ENCODE measurements at places on chromosomes 6 and 20.

DNA sequence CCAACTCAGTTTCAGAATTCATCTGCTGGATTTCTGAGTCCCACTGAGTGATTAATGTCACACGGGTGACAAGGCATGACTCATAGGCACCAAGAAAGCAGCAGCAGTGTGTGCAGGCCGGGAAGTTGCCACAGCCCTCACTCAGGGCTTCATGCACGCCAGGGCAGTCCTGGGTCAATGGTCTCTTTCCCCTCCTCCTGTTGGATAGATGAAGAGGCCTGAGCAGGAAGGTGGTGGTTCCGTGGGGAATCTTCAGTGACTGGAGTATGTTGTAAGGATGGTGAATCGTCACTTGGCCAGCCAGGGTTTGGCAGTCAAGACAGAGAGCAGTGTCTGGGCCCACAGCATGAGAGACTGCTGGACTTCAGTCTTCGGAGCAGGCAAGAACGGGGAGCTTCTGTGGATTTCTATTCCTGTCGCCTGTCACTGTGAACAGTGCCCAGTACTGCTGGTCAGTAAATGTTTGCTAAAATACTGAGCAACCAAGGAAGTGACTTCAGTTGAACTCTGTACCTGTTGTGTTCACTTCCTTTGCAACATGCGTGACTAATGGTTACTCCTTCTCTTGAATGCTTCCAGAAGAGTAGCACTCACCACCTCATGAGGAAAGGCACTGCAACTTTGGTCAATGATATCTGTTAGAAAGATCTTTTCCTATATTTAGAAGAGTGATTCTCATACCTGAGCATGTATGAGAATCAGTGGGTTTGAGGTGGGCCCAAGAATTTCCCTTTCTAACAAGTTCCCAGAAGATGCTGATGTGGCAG lies 62.0 kb upstream of the CD93 start:
- no peak for DNase-seq

GRCh38 chr6:24673625-24674024 lies 6.7 kb downstream of the ACOT13 start:
- DNase-seq, result no peak

DNA sequence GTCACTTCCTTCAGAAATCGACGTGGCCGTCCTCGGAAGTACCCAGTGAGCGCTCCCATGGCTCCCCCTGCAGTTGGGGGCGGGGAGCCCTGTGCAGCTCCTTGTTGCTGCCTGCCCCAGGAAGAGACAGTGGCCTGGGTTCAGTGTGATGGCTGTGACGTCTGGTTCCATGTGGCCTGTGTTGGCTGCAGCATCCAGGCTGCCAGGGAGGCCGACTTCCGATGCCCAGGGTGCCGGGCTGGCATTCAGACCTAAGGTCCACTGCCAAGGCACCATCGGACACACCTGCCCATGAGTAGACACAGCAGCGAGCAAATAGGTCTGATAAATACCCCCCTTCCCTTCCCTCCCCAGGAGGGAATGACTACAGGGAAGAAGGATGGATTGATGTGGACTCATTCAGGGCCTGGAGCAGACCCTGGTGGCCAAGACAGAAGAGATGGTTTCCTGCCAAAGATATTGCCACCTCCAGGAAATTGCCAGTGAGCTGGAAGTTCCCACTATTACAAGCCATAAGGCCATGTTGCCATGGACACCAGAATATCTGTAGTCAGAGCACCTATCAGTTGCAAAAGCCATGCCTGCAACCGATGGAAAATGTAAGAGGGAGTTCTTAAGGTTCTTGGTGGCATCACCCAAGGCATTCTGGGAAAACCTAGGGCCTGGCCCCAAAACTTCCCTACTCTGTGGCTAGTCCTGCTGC lies 4.2 kb downstream of the TCF19 start:
- DNase-seq, result no peak

DNA sequence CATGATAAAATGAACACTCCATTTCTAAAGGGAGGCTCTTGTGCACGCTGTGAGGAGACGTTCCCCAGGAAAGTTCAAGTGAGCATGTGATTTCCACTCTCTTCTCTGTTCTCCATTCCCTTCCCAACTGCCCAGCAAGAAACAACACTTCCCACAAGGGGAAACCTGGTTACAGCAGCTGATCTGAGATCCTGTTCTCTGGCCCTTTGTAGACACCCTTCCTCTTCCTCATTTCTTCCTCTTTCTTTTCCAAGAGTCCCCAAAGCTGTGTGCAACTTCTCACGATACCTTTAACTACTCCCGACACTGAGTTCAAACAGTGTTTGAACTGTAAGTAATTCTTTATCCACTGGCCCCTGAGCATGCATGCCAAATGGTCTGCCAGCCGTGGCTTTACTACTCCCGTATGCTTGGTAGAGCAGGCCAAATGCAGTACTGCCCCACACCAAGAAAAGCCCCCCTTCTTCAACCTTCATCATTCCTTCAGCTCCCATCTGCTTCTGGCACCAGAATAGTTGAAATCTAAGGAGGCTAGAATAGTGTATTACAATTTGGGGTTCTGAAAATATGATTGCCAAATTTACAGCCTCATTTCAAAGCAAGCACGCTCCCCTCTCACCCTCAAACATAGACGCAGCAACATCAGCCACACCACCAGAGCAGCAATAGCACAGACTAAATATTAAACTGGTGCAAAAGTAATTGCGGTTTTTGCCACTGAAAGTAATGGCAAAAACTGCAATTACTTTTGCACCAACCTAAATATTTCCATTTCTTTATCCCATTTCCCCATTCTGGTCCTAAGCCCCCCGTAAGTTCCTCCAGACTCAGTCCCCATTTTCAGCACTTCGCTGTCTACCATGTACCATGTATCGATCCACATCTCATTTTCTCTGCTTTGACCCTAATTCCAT lies 4.3 kb downstream of the HLA-DMB start:
- no peak for DNase-seq

DNA sequence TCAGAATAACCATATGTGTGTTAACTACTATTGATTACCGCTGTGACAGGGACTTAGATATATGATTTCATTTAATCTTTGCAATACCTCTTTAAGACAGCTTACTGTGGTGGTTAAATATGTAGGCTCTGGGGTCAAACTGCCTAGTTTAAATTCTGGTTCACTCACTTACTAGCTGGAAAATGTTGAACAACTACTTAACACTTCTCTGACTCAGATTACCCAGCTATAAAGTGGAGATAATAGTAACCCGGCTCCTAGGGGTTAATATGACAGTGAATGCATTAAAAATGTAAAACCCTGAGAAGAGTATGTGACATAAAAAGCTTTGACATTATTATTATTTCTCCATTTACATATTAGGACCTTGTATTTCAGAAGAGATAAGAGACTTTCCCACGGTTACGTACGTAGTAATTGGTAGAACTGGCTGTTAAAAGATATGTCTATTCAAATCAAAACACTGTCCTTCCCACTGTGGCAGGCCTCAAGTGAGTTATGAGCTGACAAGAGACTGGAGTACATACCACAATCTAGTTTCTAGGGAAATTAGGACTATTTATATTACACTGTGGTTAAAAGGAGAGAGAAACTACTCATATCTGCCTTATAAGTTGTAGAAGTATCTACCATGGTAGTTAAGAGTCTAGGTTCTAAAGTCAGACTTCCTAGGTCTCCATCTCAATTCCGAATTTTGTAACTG lies 4.4 kb upstream of the PLCB1 start:
- no peak for DNase-seq

DNA sequence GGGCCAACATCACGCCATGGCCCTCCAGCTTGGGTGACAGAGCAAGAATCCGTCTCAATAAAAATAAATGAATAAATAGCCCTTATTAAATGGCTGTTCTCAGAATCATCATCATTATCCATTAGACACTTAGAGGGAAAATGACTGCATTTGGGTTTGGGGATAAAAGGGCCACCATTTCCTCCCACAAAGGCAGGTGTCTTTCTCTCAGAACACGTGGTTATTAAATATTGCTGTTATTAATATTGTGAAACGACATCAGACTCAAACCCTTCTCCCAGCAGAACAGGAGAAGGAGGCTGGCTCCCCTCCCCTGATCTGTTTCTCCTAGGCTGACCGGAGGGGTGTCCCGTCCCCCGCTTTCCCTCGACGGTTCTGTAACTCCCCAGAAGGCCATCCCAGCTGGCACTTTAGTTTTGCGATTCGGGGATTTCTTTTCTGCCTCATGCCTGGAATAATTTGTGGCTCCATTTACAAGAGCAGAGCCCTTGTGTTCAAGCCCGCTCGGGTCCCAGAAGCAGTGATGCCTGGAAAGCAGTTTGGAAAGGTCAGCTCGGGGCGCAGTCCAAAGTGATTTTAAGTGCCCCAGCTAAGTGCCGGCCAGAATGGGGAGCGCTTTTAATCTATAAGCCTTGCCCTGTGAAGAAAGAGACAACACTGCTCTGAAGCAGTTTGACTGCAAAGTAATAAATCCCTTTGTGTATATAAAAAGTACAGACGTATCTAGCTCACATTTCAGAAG lies 41.9 kb downstream of the EYA2 start:
- no peak for DNase-seq

DNA sequence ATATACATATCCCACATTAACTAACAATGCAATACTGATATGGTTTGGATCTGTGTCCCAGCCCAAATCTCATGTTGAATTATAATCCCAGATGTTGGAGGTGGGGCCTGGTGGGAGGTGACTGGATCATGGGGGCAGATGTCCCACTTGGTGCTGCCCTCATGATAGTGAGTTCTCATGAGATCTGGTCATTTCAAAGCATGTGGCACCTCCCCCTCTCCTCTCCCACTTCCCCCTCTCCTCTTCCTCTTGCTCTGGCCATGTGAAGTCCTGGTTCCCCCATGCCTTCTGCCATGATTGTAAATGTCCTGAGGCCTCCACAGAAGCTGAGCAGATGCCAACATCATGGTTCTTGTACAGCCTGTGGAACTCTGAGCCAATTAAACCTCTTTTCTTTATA lies 71.2 kb downstream of the FYN start:
- no peak for DNase-seq

DNA sequence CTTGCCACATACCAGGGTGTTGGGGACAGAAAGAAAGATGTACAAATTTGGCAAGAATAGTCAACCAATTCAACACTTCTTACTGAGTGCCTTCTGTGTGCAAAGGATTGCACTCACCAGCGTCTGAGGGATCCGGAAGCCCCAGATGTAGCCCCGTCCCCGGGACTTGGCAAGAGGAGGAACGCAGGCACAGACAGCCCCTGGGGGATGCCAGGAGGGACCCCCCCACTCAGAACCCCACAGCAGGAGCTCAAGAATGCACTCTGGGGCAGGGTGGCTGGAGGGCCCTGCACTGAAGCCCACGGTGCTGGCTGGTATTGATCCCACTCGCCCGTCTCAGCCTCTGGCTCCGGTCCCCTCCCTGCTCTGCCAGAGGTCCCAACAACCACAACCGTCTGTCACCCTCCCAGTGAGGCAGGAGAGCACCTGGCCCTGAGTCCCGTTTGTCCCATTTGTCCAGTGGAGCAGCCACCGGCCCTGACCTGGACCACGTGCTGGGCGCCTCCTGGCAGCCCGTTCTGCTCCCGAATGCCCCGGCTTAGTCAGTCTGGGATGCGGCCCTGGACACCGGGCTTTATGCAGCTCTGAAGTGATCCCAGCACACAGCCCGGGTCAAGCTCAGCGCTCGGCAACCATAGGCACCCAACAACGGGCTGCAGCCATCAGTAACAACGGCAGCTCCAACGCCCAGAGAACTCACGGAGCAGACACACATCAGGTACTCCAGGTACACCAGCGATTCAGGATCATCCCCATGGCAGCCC lies 128.7 kb downstream of the DLL1 start:
- no peak for DNase-seq

DNA sequence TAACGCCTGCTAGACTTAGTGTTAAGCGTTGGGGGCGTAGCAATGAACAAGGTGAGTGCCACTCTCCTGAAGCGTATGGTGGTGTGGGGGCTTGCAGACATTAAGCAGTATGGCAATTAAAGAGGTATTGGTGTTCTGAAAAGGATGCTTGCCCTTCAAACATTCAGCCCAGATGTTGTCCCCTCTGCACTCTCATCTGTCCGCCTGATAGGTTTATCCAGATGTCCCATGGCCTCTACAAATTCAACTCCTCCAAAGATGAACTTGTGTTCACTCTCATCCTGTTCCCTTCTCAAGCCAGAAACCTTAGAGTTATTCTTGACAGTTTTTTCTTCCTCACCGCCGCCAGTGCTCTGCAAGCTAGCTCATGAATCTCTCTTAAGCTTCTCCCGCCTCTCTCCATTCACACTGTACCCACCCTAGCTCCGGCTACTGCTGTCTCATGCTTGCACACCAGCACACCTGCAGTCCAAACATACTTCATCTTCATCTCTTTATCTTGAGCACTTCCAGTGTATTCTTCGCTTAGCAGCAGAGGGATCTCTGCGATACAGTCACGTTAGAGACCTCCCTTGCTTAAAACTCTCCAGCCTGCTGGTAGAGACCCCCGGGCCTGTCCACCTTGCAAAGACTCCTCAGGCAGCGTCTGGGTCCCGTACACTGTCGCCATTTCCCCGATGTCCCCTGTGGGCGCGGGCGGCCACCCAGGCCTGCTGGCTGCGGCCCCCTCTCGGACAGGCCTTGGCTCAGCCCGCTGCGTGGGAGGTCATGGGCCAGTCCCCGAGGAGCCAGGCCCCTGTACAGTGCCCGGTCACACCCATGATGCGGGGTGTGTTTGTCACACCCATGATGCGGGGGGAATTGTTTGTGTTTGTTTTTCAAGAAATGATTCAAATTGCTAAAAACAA lies 962 bp downstream of the DDX27 start:
- no peak for DNase-seq

GRCh38 chr6:5930143-5930770 lies 76.5 kb downstream of the NRN1 start:
- no peak for DNase-seq
